ENCODE measurements at places on chromosomes 1 and 21.

DNA sequence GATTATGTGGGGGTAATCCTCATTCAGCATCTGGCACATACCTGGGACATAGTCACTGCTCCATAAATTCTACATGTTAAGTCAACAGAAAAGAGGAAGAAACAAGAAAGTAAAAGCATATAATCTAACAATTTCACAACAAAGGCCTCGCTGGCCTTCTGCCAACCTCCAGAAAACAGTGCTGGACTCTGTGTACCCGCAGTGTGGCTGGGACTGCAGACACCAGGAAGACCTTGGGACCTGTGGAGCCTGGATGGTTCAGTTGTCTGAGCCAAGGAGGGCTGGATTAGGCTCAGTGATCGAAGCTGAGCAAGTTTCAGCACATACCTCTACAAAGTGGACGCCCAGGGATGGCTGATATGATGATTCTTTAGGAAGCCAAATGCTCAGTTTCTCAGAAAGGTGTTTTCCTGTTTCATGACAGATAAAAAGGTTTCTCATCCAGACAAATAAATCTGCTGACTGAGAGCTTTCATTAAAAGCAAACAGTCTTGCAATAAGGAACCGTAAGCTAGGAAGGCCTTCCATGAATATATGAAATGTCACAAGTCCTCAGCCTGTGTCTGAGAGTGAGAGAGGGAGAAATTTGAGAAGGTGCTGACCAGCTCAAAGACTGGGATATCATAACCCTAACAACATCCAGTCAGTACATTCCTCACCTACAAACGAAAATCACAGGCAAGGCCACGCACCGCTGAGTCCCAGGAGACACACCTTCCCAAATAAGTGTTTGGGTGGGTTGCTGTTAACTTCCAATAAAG, 48.4 kb downstream of the CAPZB start:
- no peak for DNase-seq

GRCh38 chr1:93344886-93345632, 648 bp upstream of the DR1 start:
- DNase-seq = no peak

DNA sequence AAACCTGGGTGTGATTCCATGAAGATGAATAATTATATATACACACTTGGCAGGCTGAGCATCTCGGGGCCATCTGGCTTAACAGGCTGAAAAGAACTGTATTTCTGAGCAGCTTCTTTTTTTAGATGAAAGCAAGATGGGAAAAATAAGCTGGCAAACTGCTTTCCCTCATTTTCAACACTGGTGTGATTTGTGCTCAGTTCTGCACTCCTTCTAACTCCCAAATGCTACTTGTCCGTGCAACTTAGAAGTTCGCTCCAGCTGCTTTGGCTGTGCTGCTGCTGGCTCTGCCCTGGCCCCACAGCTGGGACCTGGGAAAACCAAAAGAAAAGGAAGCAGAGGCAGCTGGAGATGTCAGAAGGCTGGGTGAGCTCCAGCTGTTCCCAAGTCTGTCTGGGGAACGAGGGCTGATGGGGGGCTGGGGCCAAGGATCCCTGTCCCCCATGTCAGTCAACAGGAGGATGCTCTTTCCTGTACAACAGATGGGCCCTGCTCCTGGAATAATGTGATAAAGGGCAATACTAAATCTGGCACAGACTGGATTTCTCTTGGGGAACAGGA, 44.9 kb downstream of the PAFAH2 start:
- no peak for DNase-seq

DNA sequence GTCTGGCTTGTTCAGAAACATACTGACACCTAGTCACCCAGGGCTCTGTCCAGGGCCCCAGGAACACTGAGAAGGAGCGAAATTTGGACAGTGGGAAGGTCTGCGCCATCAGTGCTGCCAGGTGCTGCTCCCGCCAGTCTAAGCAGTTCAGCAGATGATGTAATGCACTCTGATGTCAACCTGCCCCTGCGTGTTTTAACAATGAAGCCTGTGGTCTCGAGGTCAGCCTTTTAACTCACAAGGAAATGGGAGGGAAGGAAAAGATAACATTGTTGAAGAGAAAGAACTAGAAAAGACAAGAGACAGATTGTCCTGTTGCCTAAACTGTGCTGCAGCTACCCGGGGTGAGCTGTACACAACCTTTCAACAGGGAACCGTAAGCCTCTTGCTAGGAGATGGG, 126.6 kb upstream of the IFFO2 start:
- no peak for DNase-seq

- no peak for DNase-seq
Measured at GRCh38 chr1:42272920-42273319, 62.1 kb downstream of the FOXJ3 start.

DNA sequence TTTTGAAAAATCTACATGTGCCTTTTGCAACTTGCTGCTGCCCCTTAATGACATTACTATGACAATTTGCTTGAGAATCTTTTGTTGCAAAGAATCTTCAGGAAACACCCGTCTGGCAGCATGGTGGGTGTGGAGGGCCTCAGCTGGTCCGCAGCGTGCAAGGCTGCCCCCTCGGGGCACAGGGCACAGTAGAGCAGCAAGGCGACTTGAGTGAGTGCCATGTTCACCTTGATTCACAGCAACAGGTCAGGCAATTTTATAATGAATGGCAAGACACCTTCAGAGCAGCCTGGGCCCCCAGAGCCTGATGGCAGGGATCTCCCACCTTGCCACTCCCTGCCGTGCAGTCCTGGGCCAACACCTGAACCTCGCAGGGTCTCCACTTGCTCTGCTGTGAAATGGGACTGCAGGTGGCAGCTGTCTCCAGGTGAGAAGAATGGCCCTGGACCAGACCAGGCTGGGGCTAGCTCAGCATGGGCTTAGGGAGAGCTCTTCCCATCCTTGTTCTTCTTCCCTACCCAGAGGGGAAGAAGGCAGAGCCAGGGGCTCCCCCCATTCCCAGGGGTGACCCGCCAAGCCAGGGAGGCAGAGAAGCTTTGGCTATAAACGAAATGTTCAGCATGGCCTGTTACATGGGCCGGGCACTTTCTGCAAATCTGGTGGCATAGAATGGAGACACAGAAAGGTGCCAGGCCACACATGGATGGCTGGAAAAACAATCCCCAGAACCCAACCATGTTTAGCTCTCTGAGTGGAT, 34.5 kb upstream of the ACTRT2 start:
- peak; percentile 14 for DNase-seq

- no peak for DNase-seq
Measured at GRCh38 chr1:71857862-71858261, 424.5 kb downstream of the NEGR1 start.

DNA sequence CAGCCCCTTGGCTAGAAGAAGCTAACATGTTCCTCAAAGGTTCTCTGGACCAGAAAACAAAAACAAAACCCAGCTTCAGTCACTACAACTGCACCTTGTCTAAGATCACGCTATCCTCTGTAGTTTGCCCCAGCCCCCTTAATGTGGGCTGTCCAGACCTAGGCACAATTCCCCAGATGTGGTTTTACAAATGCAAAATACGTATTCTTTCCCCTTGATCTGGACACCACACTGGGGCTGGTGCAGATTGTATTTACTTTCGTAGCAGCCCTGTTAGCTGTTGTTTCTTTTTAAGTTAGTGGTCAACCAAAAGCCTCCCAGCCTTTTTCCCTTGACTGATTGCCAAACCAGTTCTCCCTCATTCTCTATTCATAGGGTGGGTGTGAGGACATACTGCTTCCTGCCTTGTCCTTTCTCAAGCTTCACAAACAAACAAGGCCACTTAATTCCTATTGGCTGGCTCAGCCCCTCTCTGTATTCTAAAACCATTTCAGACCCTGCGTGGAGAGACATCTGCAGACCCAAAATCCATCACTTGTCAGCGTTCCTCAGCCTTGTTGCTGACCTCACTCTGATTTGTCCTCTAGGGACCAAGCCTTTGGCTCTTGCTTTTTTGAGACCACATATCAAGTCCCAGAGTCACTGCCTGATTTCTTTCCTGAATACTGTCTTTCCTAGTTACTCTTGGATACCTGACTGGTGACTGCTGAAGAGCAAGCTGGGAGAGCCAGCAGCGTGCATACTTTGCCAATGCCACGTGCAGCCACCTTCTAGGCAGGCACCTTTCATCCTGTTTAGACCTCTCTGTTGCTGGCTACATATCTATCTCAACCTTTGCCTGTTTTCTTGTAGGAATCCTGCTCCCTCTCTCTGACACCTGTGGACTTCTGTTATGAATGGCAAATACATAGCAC, 96.4 kb upstream of the RAB3GAP2 start:
- DNase-seq = peak; percentile 92
